Umbilical cord (tissue), 2 donors: ENCODE measurements at places on chromosomes 4 and X.
A peak's percentile ranks its signal among the peaks of the same experiment; 100 is the strongest.

DNA sequence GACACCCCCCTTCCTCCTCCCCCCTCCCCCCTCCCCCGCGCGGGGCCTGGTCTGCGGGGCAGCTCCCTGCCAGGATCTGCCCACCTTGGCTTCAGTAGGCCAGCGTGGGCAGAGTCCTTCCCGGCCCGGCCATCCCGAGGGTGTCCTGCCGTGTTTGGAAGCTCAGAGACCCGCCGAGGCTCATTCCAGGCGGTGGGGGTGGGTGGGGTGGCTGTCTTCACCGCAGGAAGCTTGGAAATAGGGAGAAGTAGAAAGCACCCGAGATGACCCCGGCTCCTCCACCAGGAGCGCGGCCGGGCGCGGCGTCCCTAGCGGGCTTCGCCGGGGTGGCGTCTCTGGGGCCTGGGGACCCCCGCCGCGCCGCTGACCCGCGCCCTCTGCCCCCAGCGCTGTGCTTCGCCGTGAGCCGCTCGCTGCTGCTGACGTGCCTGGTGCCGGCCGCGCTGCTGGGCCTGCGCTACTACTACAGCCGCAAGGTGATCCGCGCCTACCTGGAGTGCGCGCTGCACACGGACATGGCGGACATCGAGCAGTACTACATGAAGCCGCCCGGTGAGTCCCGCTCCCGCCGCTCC lies 1.6 kb downstream of the NAT8L start:
- DNase-seq, result no peak

- DNase-seq, result no peak
These were observed 466.4 kb downstream of the MAGEE1 start for GRCh38 chrX:76893930-76894329.

DNA sequence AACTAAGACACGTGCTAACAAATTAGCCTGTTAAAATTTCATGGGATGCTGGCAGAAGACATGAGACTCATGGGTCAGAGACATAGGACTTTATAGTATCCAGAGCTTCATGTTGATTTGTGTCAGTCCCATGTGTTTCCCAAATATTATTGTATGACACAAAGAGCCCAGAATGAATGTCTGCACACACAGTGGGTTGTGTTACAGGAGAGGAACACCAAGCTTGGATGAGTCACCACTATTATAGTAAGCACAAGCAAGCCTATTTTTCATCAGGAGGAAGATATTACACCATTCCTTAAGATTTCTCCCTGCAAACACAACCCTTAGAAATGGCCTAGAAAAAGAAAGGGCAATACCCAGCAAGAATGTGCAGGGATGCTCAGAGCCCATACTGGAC lies 15.4 kb downstream of the BBS12 start:
- no peak for DNase-seq

- no peak for DNase-seq
These were observed 93.0 kb upstream of the EGFL6 start for GRCh38 chrX:13476384-13476783.

- DNase-seq, result no peak
These were observed 275.9 kb downstream of the GPC3 start for GRCh38 chrX:133709501-133709900.

DNA sequence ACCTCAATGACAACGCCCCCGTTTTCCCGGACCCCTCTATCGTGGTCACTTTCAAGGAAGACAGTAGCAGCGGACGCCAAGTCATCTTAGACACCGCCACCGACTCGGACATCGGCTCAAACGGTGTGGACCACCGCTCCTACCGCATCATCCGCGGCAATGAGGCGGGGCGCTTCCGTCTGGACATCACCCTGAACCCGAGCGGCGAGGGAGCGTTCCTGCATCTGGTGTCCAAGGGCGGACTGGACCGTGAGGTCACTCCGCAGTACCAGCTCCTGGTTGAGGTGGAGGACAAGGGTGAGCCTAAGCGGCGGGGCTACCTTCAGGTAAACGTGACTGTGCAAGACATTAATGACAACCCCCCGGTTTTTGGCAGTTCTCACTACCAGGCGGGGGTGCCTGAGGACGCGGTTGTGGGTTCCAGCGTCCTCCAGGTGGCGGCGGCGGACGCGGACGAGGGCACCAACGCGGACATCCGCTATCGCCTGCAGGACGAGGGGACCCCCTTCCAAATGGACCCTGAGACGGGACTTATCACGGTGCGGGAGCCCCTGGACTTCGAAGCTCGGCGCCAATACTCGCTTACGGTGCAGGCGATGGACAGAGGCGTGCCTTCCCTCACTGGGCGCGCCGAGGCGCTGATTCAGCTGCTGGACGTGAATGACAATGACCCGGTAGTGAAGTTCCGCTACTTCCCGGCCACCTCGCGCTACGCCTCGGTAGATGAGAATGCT lies 2.2 kb downstream of the FAT4 start:
- DNase-seq, result peak; percentile 38

DNA sequence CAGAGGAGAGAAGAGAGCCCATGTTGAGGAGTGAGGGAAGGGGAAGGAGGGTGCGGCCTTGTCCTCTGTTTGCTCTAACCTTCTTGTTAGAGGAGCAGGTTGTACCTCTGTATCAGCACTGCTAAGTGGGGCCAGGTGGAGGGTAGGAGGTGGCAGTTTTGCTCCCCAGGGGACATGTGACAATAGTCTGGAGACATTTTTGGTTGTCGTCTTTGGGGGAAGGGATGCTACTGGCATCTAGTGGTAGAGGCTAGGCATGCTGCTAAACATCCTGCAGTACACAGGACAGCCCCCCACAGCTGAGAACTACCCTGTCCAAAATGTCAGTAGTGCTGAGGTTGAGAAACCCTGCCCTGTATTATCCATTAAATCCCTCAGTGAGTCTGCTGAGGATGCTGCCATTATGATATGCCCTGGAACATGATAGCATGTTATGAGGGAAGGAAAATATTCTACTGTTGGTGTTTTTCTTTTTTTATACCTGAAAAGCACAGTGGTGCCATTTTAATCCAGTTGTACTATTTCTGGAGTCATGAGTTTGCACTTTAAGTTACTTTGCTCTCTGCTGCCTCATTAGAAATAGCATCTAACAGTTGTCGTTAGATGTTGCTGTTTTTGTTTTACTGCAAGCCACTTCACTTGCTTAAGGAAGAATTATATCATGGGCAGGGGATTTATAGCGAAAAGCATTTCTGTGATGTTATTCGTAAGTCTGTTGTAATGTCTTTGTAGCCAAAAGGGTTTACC lies 90.6 kb downstream of the LRP2BP start:
- peak; percentile 10 for DNase-seq

- no peak for DNase-seq
These were observed 8.4 kb upstream of the AMOT start for GRCh38 chrX:112849016-112849415.
